ENCODE measurements at places on chromosomes 2 and 18.
A peak's percentile ranks its signal among the peaks of the same experiment; 100 is the strongest.

GRCh38 chr18:21903709-21904108, 163.1 kb downstream of the MIB1 start:
- DNase-seq: no peak

- no peak for DNase-seq
These were observed 12.6 kb downstream of the UBE2E3 start for GRCh38 chr2:180992994-180993393.

GRCh38 chr2:114659880-114660279, 217.4 kb downstream of the DPP10 start:
- DNase-seq: no peak

DNA sequence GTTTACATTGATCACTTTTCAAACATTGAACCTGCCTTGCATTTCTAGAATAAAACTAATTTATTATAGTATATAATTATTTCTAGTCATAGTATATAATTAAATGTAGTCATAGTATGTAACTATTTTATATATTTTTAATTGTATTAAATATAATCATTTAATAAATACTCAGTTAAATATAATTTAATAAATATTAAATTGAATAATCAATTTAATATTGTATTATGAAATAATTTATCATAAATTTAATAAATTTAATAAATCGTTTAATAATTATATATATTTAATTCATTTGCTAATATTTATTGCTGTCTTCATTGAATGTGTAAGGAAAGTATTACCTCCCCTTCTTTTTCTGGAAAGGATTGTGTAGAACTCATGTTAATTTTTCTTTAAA, 225.6 kb upstream of the NRP2 start:
- no peak for DNase-seq

GRCh38 chr2:62340994-62341484, 145.1 kb downstream of the B3GNT2 start:
- peak; percentile 90 for DNase-seq

GRCh38 chr18:63223837-63224236, 95.7 kb downstream of the BCL2 start:
- DNase-seq: no peak

DNA sequence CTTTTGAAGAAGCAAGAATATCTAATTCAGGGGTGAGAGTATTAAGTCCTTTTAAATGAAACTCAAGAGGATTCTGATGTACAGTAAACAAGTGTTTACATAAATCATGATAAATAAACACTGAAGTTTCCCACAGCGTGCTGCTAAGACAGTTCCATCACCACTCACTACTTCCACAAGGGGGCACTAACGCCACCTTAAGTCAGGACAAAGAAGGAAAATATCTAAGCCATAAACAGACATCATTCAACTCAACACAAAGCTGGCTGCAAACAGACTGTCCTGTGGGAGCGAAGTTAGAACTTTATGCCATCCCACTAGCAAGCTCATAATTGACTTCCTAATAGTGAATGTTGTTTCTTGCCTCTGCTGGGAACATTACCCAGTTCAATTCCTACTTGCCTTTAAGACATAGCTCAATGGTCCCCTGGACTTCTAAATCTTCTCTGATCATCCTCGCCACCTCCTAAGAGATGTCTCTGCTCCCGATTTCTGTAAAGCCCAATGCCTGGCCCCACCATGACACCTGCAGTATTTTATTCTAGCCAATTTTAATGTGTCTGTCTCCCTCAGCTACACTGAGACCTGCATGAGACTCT, 36.5 kb downstream of the MRPL44 start:
- peak; percentile 48 for DNase-seq

DNA sequence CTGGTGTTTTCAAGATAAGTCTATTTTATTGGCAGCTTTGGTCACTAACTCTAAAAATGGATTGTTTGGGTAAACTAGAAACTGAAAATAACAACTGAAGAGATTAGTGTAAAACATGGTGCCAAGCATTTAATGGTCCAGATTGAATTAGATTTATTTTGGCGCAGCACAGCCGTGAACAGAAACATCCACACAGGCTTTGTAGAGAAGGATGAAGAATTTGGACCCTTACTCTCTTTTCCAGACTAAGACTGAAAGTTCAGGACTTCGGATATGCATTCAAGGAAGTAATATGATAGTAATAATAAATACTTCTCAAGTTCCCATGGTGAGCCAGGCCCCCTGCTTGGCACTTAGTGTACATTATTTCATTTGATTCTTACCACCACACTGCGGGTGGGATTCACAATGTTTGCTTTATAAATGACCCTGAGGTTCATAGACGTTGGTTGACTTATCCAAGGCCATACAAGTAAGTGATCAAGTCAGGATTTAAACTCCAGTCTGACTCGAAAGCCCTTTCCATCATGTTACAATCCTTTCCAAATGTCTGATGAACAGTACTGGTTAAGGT, 54.2 kb upstream of the ITGB6 start:
- DNase-seq: no peak

GRCh38 chr2:150762571-150762970, 275.1 kb upstream of the RND3 start:
- no peak for DNase-seq

DNA sequence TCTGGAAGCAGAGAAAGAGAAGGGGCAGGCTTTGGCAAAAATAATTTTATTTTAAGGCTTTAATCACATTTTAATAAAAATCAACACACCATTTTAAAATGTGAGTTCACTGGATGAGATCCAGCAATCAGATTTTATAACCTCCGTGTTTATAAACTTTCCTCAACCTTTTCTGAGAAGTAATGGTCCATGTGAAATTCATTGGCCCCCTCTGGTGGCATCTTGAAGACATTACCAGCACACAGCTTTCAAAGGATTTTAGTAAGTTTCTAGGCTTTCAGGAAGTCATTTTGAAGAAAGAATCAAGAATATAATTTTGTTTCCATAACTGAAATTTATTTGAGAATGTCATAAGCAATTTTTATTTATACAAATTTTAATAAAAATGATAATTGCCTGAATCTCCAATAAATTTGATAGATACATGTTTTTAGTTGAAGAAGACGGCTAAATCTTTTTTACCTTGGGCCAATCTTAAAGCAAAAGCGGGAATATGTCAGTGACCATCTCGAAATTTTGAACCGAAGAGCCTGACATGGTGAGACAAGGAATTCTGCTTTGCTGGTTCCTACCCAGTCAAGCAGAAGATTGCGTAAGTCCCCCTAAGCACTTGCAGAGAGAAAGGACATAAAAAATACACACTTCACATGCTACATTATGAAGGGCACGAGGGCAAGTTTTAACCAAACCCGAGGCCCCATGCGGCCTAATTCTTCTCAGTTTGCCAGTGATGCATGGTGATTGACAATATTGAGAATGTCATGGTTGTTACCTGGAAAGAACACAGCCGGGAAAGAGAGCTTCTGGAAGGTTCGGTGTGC, 128.4 kb upstream of the CBLN2 start:
- DNase-seq: peak; percentile 82

GRCh38 chr2:24471662-24472061, 19.4 kb upstream of the NCOA1 start:
- no peak for DNase-seq

DNA sequence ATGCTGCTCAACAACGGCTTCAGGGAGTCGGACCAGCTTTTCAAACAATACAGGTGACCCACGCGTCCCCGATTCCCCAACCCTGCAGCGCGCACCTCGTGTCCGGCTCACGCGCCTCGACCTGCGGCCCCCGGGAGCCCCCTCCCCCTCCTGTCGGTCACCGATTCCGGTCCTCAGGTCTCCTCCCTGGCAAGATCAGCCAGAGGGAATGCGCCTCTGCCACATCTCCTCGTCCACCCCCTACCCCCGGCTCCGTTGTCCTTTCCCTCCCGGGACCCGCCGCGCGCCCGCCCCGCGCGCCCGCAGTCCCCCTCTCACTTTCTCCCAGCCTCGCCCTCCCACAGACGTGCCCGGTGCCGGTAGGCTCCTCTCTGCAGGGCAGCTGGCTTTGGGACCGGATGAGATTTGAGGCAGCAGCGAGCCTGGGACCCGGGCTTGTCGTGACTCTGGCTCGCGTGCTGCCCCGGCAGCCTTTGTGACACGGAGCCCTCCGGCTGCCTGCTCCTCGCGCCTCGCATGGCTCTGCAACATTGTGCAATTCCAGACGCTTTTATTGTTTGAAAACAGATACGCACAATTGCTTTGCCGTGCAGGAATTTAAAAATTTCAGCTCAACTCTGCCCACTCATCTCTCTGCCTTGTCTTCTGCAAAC, 558 bp downstream of the TTC39C start:
- DNase-seq: no peak

DNA sequence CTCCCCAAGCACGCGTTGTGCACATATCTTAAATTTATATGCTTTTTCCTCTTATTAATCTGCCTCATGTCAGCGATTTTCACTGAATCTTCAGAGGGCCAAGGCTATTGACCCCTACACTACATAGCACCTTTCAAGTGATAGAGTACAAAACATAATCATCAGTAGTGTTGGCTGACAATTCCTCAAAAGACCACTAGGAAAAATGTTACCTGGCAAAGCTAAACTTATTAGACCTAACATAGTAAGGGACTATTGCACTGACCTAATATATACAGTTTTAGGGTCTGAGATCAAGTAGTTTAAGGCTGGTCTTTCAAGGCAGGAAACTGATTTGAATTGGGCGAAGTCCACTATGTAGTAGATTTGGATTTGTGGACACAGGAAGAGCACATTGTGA, 244.2 kb upstream of the ZC3H15 start:
- no peak for DNase-seq

DNA sequence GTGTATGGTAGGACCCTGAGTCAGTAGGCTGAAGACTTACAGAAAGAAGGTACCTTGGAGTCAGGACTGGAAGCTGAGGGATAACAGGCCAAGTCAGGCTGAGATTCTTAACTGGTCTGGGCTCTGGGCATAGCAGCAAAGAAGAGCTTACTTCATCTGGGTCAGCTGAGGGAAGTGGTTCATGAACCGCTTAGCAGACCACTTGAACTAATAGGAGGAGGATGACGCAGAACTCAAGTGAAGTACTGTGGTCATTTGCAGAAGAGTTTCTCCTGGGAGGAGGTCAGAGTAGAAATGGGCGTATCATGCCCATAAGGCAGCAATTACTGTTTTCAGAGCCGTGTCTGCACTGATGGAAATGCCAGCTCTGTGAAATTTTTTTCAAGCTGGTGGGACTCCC, 164.5 kb downstream of the LCLAT1 start:
- DNase-seq: peak; percentile 89

DNA sequence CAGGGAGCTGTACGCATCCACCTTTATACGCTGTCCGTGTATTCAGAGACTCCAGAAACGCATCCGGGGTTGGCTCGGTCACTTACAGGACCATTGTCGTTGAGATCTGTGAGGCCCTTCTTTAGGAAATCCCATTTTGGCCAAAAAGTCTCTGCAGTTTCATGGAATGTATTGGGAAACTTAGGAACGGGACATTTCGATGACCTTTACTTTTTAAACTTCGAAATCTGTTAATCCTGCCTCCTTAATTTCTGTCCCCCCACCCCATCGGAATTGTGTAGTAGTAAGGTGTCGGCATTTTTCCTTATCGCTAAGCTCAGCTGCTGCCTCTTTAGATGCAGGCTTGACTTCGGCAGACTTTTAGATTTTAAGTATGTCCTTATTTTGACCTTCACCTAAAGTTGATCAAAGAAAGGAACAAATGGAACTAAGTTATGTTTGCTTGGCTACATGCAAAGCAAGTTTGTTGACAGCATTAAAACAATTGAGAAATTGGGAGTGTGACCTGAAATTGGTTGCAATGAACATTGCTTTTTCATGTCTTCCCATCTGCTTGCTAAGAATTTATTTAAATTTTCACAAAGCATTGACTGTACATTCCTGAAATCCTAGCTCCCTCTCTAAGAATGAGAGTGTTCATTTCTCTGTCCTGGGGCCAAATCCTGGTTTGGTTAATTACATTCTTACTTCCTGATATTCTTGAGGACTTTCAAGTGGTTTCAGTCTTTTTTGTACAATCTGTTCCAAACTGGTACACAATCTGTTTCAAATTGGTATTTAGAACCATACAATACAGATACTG, 884 bp upstream of the RAPH1 start:
- no peak for DNase-seq

- no peak for DNase-seq
These were observed 110.6 kb downstream of the MYCN start for GRCh38 chr2:16050908-16051489.

DNA sequence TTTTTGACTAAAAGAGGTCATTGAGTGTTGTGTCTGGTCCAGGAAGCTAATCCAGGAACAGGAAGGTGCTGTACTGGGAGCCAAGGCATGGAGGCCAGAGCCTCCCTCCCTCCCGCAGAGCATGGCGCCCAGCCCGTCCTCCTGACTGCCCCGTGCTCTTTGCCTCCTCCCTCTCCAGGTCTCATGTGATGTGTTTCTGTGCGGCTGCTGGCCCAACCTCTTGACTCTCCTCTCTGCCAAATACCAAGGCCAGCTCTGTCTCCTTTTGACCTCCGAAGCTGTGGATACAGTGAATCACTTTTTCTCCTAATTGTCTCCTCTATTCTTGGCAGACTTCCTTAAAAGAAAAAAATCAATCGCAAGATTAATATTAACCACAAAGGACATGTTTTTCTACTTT, 284.1 kb downstream of the PHLPP1 start:
- no peak for DNase-seq

- no peak for DNase-seq
These were observed 233.1 kb downstream of the SEPTIN10 start for GRCh38 chr2:109380502-109381326.

DNA sequence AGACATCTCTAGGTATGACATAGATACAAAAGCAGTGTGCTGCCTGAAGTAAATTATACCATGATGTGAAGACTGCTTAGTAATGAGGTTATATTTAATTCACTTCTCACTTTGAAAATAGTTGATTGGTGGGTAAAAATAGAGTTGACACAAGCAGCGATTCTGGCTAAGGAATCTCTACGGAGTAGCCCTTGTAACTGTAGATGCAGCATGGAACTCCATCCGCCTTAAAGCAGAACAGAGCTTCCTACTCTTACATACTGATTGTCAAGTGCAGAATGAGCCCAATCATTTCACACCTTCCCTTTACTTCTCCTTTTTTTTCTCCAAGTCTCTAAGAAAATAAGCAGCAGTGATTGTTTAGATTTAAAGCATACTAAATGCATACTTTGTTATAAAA, 1594.6 kb upstream of the SLC39A10 start:
- DNase-seq: no peak

- DNase-seq: peak; percentile 44
These were observed 12.4 kb upstream of the DNMT3A start for GRCh38 chr2:25354116-25354515.

DNA sequence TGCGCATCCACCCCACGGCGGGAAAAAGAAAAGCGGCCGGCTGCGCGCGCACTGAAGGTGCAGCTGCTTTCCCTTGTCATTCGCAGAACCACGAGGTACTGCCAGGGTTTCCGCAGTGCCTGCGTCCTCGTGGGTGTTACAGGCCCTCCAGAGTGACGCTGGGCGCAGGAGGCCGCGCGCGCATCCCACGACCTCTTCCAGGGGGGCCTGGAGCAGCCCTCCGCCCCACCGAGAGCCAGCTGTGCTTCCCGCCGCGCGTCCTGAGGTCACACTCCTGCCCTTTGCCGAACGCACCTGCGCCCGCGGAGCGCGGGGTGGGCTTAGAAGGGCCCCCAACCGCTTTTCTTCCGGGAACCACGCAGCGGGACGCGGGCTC, 378 bp upstream of the IAH1 start:
- no peak for DNase-seq

- no peak for DNase-seq
These were observed 240.5 kb downstream of the METTL4 start for GRCh38 chr18:2330764-2331163.

Data from NCI-H510A treated with DMSO at 0.1 percent for 48 hours (cell line).